NCI-H1436 treated with DMSO at 0.1 percent for 48 hours (cell line): ENCODE measurements at places on chromosomes 5 and 9.

GRCh38 chr5:9324348-9325077, 221.4 kb downstream of the SEMA5A start:
- DNase-seq = no peak

DNA sequence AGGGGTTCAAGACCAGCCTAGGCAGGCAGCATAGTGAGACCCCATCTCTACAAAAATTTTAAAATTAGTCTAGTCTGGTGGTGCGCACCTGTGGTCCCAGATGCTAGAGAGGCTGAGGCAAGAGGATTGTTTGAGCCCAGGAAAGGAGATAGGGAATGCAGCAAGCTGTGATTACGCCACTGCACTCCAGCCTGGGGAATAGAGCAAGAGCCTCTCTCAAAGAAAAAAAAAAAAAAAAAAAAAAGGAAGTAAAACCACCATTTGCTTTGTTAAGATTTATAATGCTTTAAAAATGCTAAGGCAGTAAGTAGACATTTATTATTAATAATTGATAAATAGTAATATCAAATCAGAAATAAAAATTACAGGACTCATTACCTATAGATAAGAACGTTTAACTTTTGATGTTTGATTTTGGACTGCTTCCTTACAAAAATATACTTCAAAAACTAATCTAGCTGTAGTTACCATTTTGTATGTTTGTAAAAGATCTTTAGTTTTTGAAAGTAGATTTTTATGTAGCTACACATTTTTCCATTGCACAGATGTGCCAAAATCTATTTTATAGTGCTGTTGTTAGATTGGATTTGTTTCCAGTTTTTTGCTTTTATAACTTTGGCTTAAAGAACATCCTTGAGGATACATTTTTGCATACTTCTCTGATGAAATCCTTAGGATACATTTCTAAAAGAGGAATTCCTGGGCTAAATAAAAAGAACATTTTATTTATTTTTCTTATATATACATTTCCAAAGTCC, 86.4 kb downstream of the INIP start:
- no peak for DNase-seq

GRCh38 chr9:76564297-76564696, 105.3 kb downstream of the GCNT1 start:
- DNase-seq = no peak

- no peak for DNase-seq
Measured at GRCh38 chr5:164230341-164230740, 724.9 kb downstream of the MAT2B start.

DNA sequence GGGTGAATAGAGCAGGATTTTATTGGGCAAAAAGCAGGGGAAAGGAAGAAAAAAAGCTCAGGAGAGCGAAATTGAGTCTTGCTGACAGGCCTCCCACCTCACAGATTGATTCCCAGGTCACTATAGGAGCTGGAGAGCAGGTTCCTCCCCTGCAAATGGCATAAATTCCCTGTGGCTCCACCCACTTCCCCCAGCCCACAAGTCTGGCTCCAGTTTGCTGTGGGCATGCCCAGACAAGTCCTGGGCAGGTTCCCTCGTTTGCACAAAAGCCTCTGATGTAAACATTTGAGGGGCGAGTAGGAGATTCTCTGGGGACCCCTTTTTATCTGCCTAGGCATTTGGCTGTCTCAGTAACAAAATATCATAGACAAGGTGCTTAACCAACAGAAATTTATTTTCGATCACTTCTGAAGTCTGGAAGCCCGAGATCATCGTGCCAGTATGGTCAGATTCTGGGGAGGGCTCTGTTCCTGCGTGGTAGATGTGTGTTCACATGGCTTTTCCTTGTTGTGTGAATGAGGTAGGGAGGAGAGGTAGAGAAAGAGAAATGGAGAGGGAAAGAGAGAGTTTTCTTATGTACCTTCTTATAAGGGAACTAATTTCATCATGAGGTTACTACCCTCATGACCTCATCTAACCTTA, 614.5 kb downstream of the MAT2B start:
- peak; percentile 68 for DNase-seq
